HL-60 (cell line): ENCODE measurements at places on chromosomes 3 and 15.

DNA sequence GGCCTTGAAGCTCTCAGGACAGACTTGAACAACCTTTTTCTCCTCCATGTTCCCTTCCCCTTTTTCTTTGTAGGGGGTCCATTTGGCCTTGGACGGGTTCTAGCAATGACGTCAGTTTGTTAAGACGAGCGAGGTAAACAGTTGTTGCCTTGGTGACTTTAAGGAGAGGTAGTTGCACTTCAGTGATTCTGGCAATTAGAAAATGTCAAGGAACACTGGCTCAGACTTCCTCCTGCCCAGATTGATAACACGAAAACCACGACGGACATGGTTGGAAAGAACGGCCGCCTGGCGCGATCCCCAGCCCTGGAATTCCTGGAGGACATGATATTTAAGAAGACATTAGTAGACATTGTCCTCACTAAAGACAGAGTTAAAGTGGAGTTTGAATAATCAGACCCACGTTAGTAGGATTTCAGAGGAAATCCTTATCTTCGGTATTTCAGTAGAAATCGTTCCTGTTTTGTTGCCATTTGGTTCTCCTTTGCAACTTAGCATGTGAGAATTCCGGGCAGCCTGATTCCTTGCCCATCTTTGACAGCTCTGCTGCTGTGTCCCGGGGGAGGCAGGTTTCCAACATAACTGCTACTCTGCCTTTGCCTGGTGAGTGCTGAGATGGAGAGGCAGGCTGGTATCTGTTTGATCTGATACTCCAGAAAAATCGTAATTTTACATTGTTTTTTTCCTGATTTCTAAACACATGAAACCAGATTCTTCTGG is 87.3 kb downstream of the ST6GAL1 start:
- no peak for DNase-seq

DNA sequence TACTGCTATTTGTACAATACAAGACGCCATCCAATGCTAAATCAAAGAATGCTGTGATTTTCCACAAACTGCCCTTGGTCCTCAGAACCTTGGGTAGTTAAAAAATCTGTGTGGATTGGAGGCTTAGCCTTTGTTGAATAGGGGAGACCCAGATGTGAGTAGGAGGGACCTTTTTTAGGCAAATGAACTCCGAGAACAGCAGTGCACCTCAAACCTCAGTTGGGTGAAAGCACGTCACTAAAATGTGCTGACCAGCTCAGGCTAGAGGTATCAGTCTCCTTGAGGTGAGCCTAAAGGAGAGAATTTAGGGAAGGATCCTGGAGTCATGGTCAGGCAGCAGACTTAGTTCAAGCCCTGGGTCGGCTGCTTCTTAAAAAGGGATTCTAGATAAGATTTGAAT is 200.7 kb downstream of the SOX2 start:
- DNase-seq: no peak

DNA sequence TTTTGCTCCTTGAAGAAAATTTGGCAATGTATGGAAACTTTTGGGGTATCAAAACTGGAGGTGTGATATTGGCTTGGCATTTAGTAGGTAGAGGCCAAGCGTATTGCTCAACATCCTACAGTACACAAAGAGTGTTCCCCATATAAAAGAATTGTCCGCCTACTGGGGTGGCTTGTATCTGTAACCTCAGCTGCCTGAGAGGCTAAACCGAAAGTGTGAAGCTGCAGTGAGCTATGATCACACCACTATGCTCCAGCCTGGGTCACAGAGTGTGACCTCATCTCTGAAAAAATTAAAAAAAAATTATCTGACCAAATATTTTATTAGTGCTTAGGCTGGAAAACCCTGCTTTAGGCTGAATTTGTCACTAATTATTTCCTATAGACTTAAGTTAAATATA is 483.9 kb downstream of the PYDC2 start:
- no peak for DNase-seq

- DNase-seq: no peak
Observed at GRCh38 chr15:72404356-72404755, 6.3 kb downstream of the TMEM202 start.

- no peak for DNase-seq
Observed at GRCh38 chr3:138234401-138235179, 47.5 kb downstream of the ARMC8 start.

DNA sequence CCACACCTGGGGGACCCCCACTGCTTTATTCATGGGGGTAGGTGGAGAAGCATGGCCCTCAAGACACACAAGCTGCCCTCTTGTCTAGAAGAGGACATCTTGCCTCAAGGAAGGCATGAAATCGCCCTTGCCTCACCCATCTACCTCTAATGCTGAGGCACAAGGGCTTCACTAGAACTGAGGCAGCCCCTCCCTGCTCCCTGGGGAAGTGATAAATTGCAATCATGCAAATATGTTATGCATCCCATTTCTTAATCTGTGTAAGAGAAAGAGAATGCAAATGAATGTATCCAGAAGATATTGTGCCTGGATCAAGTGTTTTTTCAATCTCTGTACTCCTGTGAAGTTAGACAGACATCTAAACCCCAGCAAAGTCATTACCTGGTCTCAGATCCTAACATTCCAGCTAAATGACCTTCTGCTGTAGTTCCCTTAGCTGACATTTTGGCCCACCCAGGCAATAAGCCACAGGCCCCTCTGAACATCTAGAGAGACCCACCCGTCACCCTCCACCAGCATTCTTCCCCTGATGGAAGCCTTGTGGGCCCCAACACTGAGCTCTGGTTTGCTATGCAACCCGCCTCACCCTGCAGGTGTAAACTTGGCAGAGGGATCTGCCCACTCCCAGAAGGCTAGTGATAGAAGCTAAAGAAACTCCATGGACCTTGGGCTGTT is 53.8 kb downstream of the FAM174B start:
- DNase-seq: no peak
